Osteocyte (in vitro differentiated cells): ENCODE measurements at places on chromosomes 1 and 21. TPM values are rescaled to one million over a fixed set of nuclear protein-coding genes. Genes with fewer than 3 reads are reported as not detected.

DNA sequence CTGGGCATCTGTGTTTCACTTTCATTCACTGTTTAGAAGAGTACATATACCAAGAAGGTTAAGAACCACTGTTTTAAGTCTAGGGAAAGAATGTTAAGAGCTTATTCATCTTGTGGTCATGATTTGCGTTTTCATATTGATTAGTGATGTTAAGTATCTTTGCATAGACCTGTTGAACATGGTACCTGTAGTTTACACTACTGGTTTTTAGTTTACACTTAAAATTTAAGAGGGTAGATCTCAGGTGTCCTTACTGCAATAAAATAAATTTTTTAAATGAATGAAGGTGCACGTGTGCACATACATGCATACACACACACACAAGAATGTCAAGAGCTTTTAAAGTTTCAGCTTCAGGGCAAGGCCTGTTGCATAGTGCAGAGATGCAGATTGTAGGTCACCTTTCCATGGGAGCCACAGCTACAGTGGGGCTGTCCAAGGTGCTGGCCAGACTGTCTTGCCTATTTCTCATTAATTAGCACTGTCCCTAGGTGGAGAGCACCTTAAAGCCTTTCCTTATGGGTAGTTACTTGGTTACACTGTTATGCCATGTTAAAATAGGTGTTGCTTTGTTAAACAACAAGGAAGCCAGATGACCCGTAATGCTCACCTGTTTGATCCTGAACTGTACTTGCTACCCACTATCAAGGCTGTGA lies 543.0 kb upstream of the DAB1 start:
- DNase-seq = no peak

GRCh38 chr1:94989398-94989797 lies 62.5 kb upstream of the CNN3 start:
- DNase-seq = no peak

DNA sequence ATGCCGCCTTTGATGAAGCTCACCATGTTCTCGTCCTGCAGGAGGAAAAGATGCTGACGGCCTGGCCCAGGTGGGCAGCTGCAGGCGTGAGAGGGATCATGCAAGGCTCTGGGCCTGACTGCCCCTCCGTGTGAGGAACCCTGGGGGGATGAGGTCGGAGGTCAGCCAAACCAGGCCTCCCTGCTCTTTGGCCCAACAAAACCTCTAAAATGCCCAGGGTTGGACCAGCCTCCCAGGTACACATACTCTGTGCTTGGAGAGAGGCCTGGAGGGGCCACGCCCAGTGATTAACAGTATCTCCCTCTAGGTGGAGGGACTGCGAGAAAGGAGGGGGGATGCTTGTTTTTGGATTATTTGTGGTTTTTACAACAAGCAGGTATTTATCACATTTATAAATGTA lies 21.1 kb downstream of the TTC39A start:
- no peak for DNase-seq

- peak; percentile 70 for DNase-seq
Measured at GRCh38 chr1:4017636-4018365, 117.7 kb upstream of the C1orf174 start.

DNA sequence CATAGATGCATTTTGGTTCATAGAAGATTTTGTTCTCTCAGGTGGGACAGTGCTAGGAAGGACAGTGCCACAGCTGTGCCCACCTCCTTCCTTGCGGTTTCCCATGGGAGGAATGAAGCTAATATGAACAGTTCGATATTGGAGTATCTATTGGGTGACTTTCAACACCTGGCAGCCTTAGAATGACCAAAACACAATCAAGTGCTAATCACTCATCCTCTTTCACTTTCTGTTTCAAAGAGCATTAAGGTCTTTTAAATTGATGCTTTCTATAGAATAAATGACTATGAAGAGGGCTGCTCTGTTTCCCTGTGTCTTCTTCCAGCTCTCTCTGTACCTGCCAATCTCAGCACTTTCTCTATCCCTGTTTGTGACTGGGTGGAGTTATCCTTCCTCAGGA lies 784.0 kb downstream of the MRPL39 start:
- no peak for DNase-seq

Gene LMNA
- 733 and 792 TPM in 2 replicates for total RNA-seq
